Muscle of arm (tissue), 14 donors: ENCODE measurements at places on chromosomes 1 and 21.

- no peak for DNase-seq
These were observed 619.3 kb downstream of the PTPRU start for GRCh38 chr1:29855561-29856160.

- no peak for DNase-seq
These were observed 3.4 kb upstream of the PADI2 start for GRCh38 chr1:17122521-17123164.

DNA sequence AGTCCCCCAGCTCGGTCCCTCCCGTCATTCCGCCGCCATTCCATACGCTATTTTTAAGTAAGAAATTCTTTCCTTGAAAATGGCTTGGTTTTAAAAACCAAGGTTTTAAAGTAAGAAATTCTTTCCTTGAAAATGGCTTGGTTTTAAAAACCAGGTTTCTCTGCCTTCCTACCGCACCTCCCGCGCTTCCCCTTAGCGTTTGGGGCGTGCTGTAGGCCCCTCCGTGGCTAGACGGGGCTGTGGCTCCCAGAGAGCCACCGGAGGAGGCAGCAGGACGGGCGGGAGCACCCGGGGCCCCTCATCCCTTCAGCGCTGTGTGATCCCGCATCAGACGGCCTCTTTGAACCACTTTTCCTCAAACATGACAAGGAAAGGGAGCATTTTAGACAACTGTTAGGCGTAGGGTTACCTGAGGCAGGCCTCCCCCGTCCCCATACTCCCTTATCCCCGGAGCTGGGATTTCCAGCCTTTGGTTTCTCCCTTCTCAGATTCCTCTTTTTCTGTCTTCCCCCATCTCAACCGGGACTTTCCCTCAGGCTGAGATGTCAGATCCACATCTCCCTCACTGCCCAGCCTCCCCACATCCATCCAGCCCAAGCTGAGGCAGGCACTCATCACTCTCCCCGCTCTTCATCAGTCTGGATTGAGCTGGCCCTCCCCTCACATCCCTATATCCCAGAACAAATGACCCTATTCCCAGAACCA, 541 bp upstream of the CD58 start:
- no peak for DNase-seq

DNA sequence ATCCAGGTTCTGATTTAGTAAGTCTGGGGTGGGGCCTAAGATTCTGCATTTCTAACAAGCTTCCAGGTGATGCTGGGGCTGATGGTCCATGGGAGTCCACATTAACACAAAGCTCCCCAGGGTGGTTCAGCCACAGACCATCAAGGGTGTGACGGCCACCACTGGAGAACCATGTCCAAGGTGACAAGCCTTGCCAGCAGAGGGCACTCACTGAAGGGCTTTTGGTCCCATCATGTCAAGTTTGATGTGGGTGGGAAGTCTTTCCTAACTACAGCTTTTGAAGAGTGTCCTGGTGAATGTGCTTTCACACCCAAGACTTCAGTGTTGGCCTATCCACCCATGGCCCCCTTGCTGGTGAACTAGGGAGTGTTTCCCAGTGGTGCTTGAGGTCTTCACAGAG, 67.1 kb downstream of the UBE2T start:
- no peak for DNase-seq
